ENCODE measurements at places on chromosomes 12 and 14.

GRCh38 chr14:74425525-74426201 is 347 bp downstream of the SYNDIG1L start:
- peak; percentile 9 for DNase-seq

DNA sequence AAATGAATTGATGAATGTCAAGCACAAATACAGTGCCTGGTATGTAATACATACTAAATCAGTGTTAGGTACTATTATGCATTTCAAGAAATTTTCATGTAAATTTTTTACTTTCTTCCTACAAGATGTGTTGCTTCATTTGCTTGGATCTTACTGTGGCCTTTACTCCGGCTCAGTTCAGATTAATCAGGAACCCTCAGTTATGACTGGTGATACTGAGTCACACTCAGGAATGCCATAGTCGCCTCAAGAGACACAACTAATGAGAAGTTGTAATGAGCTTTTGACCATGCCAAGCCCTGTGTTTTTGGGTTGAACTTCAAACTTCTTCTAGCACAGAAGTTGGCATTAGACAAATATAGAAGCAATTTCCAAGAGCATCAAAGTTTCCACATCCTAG is 96.0 kb downstream of the TGFB3 start:
- no peak for DNase-seq

DNA sequence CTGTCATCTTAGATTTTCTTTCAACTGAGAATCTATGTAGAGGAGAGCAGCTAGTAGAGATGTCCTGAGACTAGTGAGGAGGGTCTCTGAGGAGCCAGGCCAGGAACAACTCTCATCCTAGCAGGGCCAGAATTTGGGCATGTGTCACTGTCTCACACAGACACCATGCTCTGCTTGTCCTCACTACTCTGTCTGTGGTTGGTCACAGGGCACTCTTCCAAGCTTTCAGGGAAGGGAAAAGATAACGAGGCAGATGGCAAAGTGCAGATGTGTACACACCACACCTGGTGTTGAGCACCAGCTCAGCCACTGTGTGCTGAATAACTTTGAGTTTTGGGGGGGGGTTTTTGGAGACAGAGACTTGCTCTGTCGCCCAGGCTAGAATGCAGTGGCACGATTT is 2.5 kb downstream of the SSPN start:
- peak; percentile 17 for DNase-seq

DNA sequence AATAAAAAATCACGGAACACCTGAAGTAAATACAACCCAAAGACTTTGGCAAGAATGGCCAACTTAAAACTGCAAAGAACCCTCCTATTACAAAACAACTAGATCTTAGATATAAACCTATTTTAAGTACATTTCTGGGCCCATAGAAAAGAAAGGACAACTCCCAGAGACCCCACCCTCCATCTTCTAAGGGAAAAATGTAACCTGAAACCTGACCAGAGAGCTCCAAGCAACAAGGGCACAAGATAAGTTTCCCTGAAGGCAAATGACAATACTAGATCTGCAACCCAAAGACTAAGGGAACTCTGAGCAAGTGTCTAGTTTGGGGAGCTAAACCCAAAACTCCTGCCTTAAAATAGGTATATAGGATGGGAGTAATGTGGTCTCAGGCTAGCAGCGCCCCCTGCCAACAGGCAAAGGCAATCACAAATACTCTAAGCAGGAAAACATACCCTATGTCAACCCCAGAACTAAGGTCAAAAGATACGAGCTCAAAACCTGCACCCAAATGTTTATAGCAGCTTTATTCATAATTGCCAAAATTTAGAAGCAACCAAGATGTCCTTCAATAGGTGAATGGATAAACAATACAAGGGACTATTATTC is 218.9 kb downstream of the ITPR2 start:
- peak; percentile 48 for DNase-seq
